ENCODE measurements at places on chromosomes 5 and 9.

DNA sequence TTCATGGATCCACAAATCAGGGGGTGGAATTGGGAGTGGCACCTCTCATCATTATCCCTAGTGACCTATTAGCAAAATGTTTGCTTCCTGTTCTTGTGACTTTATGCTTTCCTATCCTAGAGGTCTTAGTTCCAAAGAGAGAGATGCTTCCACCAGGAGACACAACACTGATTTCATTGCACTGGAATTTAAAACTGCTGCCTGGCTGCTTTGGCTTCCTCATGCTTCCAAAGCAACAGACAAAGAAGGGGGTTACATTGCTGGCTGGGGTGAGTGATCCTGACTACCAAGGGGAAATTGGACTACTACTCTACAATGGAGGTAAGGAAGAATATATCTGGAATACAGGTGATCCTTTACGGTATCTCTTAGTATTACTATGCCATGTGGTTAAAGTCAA lies 69.2 kb upstream of the SH3GL2 start:
- no peak for DNase-seq

DNA sequence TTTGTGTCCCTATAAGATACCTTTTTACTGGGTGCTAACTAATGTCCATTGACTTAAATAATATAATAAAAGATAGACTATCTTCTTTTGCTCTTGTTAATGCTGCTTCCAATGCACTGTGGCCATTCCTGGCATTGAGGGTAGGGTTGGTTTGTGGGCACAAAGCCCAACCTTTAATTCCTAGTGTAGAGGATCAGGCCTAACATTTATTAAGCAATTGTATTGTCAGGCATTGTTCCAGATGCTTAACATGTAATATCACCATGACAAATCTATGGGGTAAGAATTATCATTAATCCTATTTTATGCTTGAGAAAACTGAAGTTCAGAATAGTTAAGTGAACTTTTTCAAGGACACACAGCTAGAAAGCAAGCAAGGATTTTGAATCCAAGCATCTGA lies 60.4 kb upstream of the GPBP1 start:
- no peak for DNase-seq

GRCh38 chr5:120808606-120809005 lies 344.5 kb downstream of the PRR16 start:
- no peak for DNase-seq

DNA sequence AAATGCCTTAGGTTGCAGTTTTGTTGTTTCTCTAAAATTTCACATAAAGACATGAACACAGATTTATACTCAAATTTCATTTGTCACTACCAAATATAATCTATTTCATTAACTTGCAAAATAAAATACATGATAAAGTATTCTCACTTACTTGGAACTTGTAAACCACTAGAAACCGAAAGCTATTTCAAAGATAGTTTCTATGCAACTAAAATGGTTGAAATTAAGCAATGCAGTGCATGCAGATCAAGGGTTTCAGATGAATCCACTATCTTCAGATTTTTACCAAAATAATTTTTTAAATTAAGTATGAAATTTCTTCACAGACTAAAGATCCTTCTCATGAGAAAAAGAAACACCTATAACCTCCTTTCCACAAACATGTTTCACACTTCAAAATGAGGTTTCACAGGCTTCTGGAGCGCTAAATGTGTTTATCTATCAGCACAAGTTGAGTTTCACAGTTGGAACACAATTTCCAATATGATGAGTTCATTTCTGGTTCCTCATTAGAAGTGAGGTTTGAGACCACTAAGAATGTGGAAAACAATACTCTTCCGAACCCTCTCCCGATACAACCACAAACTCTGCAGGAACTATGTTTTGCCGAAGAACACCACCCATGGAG lies 63.9 kb downstream of the EPB41L4A start:
- DNase-seq, result no peak

GRCh38 chr5:172007175-172008110 lies 1.0 kb upstream of the FBXW11 start:
- no peak for DNase-seq

- DNase-seq, result no peak
Observed at GRCh38 chr9:104808035-104808614, 44.2 kb downstream of the NIPSNAP3B start.
